ENCODE measurements at places on chromosomes 6 and 20.
A peak's percentile ranks its signal among the peaks of the same experiment; 100 is the strongest.

DNA sequence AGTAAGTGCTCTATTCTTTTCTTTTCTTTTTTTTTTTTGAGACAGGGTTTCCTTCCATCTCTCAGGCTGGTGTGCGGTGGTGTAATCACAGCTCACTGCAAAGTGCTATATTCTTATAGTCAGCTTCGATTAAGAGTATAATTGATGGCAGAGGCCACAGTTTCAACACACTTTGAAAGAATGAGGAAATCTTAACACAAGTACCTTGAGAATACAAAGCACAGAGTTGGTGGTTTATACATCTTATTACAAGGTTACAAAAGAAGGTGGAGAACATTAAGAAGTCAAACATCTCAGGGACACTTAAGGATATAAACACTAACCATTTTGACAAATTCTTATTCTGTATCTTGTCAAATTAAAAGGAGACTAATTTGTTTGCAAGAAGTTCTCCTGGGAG lies 180.5 kb downstream of the SOD2 start:
- DNase-seq, result no peak

GRCh38 chr6:53731866-53732636 lies 62.8 kb upstream of the LRRC1 start:
- no peak for DNase-seq

DNA sequence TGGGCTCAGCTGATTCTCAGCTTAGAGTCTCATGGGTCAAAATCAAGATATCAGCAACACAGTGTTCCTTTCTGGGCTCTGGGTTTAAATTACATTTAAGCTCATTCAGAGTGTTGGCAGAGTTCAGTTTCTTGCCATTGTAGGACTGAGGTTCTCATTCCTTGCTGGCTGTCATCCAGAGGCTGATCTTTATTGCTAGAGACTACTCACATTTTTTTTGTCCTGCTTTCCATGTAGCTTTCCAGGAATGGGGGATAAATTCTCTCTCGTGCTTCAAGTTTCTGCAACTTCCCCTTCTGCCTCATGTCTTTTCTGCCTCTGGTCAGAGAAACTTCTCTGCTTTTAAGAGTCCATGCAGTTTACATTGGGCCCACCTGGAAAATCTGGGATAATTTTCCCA lies 86.9 kb downstream of the RFX6 start:
- no peak for DNase-seq

DNA sequence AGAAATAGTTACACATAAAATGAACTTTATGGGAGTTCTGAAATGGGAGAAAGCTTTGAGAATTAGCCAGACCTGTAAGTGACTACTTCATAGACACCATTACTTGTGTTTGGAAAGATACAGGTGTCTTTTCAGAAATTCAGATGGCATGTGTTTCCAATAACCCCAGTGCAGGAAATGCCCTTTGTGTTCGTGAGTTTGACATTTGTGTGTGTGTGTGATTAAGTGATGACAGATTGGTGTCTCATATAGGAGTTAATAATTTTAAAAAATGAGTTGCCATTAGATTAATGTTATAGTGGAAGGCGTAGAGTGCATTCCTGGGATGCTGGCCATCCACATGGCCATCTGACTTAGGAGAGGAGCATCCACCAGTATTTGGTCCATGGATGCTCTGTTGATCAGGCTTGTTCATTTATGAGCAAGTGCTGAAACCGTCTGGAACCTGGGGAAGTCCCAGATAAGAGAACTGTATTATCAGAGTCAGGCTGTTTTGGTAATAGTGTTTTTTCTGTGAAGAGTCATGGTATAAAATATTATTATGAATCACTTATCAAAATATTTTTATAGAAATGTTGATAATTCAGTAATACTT lies 3.1 kb downstream of the STK4 start:
- DNase-seq, result no peak

DNA sequence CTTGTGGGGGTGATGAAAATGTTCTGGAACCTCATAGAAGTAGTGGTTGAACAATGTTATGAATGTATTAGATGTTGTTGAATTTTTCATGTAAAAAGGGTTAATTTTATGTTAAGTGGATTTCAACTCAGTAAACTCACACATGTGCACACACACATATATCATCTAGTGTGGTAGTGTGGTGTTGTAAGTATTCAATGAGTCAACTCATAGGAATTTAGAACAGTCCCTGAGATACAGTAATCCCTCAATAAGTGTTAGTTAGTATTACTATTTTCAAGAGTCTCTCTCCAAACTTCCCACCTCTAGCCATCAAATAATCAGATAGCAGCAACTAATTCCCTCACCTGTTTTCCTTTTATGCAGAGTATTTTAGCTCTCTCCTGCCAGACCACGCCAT lies 563.1 kb upstream of the JARID2 start:
- DNase-seq, result no peak

DNA sequence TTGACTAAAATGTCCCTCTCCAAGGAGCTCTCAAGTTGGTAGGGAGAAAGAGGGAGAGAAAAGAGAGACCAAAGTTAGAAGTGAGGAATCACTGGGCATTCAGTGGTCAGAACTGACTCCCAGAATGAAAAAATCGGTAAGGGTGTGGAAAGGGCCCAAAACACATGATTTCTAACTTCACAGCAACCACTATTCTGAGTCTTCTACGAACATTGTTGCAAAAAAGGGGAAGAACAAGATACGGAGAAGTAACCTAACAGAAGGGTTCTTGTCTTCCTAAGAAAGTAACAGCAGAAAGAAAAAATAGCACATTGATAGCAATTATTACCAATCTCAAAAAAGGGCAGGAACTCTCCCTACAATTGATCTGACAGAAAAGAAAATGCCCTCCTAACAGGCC lies 65.6 kb downstream of the ATP9A start:
- DNase-seq, result no peak

- DNase-seq, result no peak
Observed at GRCh38 chr6:52650941-52651340, 20.0 kb upstream of the TMEM14A start.

- DNase-seq, result no peak
Observed at GRCh38 chr20:9515741-9516233, 1.4 kb downstream of the LAMP5 start.

DNA sequence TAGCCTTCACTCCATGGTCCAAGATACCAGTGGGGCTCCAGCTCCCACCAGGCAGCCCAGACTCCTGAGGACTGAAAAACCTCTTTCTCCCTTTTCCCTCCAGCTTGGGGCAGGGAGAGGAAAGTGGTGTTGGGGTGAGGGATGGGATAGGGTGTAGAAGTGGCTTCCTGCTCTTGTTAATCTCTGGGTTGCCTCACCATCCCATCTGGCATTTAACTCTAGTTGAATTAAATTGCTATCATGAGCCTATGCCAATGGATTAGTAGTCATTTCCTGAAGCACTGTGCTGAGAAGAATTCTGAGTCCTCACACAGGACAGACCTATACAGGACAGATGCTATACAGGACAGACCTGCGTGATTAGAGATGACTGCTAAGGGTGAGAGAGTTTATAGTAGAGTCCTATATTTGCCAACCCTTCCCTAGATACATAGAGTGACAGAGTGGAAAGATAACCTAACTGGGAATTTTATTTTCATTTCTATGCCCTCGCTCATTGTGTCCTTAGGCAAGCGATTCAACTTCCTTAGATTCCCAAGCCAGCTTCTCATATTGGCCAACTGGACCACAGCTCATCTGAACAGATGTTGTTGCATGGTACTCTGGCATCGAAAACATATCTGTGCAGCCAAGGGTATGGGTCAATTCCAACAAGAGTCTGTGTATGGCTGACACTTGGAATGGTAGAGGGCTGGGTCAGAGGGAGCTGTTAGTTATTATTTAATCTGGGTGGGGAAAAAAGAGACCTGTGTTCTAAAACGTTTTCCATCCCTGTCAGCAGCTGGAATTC lies 42.8 kb downstream of the MCHR2 start:
- DNase-seq, result no peak

DNA sequence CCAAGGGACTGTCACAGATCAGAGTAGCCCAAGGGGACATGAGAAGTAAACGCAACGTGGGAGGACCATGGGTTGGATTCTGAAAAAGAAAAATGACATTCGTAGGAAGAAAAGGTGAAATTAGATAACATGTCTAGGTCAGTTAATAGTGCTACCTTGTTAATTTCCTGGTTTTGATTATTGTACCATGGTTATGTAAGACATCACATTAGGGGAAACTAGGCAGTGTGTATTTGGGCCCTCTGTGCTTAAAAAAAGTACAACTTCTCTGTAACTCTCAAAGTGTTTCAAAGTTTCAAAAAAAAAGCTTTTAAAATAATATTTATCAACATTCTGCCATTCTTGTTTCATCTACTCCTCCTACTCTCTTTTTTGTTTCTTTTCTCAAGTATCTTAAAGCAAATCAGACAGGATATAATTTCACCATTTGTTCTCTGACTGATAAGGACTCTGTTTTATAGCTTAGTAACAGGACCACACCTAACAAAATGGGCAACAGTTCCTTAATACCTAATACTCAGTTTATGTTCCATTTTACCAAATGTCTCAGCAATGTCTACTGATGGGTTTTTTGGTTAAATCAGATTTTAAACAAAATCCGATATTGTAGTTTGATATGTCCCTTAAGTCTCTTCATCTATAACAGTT lies 97.1 kb upstream of the PLCB4 start:
- DNase-seq, result no peak

GRCh38 chr6:42777126-42777822 lies 4.6 kb upstream of the BICRAL start:
- DNase-seq, result no peak

DNA sequence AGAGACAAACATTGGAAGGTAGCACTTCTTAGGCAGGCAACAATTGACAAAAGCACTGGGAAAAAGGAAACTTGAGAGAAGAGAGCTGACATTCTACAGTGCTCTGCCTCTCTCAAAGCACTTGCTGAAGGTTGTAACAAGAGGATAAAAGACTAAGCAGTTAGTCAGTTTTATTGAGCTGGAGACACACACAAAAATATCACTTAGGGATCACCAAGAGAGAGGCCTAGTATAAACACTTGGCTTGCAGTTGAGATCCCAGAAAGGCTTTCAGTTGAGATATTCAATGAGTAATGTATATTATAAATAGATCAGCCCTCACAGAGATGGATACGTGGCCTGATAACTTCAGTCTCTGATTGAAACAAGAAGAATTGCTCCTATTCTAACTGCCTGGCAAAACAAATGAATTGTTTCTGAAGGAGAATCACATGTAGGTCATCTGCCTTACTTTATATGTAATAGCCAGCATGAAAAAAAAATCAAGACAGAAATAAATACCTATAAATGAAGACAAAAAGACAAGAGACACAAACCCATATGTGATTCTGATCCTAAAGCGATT lies 747.2 kb upstream of the MAN1A1 start:
- DNase-seq, result no peak

GRCh38 chr6:33728438-33728837 lies 16.9 kb upstream of the UQCC2 start:
- DNase-seq, result no peak

- no peak for DNase-seq
Observed at GRCh38 chr20:8315639-8316573, 183.8 kb downstream of the PLCB1 start.

- DNase-seq, result no peak
Observed at GRCh38 chr20:45578231-45578630, 853 bp downstream of the WFDC8 start.

- no peak for DNase-seq
Observed at GRCh38 chr6:6230286-6230685, 90.2 kb downstream of the F13A1 start.

- DNase-seq, result no peak
Observed at GRCh38 chr6:98831057-98831958, 3.1 kb upstream of the POU3F2 start.

- DNase-seq, result peak; percentile 35
Observed at GRCh38 chr6:75210885-75211739, 5.3 kb upstream of the COL12A1 start.

DNA sequence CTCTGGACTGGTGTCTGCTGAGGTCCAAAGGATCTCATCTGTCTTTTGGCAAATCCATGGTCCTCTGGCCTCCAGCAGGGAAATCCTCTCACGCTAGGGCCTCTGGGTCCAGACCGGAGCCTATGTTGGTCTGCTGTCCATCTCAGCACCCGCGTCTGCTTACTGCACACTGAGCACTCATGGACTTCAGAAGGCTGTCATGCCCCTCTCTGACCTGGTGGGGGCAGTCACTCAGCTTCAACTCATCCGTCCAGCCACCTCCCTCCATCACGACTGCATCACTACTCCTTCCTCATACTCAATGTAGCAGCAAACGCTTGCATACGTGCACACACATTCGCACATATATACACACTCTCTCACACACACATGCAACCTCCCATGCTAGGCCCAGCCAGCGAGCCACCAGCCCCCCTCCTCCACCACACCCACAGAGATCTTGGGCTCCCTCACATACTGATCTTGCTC lies 33.3 kb downstream of the GABRR2 start:
- no peak for DNase-seq

GRCh38 chr6:125974214-125974866 lies 12.0 kb upstream of the TRMT11 start:
- DNase-seq, result no peak

DNA sequence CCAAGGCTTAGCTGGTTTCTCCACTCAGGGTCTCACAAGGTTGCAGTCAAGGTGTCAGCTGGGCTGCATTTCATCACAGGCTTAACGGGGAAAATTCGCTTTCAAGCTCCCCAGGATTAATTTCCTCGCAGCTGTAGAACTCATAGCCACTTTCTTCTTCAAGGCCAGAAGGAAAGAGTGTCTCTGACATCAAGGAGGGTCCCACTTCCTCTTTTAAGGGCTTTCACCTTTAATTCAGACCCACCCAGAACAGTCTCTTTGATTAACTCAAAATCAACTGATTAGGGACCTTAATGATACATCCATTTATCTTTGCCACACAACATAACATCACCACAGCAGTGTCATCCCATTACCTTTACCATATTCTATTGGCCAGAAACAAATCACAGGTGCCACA lies 183.3 kb upstream of the ARID1B start:
- no peak for DNase-seq

GRCh38 chr20:1628621-1629020 lies 8.8 kb upstream of the SIRPB1 start:
- no peak for DNase-seq

GRCh38 chr6:122374307-122374706 lies 25.1 kb upstream of the HSF2 start:
- DNase-seq, result no peak

- no peak for DNase-seq
Observed at GRCh38 chr6:160217863-160218262, 40.8 kb downstream of the SLC22A2 start.

DNA sequence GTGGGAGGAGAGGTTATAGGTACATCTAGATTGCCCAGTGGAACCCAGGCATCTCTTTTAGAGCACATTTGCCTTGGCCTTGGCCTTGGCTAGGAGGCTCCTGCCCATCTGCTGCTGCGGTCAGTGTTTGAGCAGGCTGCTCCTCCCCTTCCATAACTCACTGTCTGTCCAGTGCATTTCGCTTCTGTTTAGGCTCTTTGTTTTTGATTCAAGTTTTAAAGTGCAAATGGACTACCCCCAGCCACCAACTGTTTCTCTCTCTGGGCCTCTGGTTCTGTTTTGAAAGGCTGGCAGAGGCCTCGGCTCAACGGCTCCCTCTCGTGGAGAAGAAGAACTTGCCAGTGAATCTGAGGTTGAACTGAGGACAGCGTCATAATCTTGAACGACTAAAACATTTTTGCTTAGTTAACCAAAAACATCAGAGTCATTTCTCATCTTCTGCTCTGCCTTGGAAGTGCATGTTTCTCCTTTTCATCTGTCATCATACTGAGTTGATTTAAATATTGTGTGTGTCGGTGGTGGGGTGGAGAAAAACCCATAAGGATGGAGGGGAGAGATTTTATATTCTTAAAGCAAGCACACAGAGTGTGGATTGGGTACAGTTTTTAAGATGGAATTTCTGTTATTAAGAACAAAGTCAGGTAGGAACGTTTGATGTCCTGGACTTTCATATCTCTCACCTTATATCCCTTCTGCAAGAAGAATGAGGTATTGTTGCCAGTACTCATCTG lies 171.4 kb downstream of the DTNBP1 start:
- no peak for DNase-seq

Data from NCI-H2081 treated with DMSO at 0.1 percent for 48 hours (cell line).